ENCODE measurements at places on chromosomes 7 and 10.

DNA sequence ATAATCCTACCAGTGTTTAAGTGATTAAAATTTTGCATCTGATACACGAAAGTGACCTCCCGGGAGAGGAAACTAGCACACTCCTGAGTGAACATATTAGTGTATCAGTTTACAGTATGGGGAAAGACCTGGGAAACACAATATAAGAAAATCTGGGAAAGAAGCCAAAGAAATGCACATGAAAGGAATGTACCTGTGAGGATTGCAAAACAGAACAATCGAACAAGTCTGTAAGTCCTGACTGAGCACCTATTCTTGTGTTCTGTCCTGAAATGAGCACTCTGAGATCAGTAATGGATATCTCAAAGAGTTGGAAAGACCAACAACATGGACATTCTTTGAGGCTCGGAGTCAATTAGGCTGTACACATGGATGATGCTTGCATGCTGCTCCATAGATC, 554.7 kb downstream of the SORCS3 start:
- no peak for DNase-seq

DNA sequence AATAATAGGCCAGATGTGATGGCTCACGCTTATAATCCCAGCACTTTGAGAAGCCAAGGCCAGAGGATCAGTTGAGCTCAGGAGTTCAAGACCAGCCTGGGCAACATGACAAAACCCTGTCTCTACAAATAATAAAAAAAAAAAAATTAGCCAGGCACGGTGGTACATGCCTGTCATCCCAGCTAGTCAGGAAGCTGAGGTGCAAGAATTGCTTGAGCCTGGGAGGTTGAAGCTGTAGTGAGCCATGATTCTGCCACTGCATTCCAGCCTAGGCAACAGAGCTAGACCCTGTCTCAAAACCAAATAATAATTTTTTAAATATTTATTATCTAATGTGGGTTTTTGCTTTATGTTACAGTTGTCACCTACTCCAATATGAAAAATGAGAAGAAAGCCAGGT, 178.9 kb downstream of the ADK start:
- DNase-seq: no peak

DNA sequence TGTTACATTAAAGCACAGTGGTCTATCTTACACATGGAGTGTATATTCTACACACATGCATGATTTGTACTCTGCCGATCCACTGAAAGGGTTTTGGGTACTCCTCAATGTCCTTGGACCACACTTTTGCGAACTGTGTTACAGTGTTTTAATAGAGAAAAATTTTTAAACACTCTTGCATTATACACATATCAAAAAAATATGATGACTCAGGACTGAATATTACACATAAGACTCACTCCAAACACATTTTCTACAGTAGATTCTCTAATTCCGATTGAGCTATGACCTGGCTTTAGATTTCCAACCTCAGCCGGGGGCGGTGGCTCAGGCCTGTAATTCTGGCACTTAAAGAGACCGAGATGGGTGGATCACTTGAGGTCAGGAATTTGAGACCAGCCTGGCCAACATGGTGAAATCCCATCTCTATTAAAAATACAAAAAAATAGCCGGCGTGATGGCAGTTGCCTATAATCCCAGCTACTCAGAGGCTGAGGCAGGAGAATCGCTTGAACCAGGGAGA, 222.4 kb downstream of the CACNA2D1 start:
- no peak for DNase-seq

- DNase-seq: no peak
Observed at GRCh38 chr7:96949766-96950165, 55.6 kb upstream of the DLX6 start.

- DNase-seq: no peak
Observed at GRCh38 chr10:67603086-67603485, 92.9 kb downstream of the CTNNA3 start.

DNA sequence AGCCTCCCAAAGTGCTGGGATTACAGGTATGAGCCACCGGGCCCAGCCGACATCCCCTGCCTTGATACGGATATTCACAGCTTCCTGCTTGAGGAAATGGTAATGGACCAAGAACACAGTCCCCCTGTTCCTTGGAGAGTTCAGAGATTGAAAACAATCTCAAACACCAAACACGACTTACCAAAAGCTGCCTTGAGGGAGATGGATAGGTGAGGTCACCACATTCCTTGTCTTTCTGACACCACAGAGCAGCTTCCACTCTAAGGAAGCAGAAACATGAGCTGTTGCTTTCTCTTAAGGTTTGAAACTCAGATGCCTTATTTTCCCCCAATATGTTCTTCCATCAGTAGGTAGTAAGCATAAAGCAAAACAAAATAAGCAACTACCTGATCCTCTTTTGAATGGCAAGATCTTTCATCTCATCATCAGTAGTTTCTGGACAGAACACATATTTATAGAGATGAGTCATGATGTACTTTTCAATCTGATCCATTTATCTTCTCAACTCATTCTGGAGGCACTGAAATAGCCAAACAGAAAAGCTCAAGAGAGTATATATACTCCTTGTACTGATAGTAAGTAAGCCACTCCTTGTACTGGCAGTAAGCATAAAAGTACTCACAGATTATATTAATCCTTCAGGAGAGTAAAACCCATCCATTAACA, 199.1 kb upstream of the KCTD7 start:
- DNase-seq: no peak

DNA sequence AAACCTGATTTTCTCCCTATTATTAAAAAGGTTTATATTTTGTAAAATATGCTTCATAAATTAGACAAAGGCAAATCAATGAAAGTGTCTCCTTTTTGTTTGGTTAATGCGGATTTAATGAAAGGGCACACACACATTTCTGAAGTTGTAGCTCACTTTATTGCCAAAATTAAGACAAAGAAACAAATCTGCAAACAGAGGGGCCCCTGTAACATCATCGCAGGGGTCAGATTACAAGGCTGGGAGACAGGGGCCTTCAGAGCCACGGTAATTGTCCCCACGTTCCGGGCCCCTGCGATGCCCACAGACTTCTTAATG, 22.4 kb downstream of the FGFBP3 start:
- no peak for DNase-seq
